Activated CD4-positive, alpha-beta T cell treated with anti-CD3 and anti-CD28 coated beads, Interleukin-10, Interleukin-2, amounts not matched to agents 100 ng/mL and 50 ng/mL, durations not matched to agents 16 hours and 8 hours (primary cell): ENCODE measurements at places on chromosomes 12 and 14.

DNA sequence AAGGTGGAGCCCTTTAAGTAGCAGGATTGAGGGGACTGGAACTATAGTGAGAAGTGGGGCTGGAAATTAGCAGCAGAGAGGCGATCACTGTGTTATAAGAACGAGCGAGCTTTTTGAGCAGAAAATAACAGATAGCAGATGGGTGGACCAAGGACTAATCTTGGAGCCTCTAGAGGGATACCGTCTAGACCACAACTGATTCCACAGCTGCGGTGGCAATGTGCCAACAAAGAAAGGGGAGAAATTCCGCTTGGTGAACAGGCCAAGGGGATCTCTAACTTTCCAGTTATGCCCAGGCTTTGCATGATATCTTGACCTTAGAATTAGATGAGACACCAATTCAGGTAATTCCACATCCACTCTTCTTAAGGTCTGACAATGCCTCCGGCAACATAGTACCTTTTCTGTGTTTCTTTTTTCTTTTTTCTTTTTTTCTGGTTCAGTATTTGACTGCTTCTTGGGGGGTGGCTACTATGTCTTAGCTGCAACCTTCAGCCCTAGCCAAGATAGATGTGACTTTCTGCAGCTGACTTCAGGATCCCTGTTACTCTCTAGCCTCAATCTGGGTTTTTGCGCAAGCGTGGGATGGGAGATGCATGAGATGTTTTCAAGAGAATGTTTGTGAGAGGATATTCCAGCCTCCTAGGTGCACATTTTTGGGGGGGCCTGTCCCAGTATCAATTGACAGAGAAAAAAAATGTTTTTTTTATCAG is 143.4 kb upstream of the CPSF6 start:
- DNase-seq = no peak

- DNase-seq = no peak
These were observed 136.0 kb downstream of the MSRB3 start for GRCh38 chr12:65414526-65414925.

- DNase-seq = peak; percentile 60
These were observed 109.1 kb upstream of the MAX start for GRCh38 chr14:65211341-65211987.

DNA sequence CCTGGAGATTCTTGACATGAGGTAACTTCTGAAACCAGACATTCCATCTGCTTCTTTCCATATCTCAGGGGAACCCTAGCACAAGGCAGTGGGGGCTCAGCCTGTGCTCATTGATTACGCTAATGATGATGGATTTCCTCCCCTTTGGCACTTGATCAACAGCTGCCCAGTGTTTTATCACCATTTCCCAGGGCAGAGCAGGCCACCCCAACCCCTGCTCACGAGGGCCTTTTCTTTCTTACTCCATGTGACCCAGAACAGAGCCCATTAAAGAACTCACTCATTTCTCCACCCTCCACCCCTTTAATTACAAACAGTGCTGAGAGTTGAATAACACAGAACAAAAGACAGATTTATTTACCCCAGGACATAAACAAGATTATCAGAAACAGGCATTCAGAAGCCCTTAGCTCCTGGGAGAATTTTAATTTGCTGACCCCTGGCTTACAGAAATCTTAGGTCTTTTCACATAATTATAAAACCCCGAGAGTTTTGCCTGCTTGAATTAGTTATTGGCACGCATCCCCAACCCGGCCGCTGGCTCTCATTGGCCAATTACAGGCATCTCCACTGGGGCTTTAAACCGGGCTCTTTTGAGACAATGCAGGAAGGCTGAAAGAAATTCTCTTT is 32.0 kb upstream of the CCDC60 start:
- no peak for DNase-seq

DNA sequence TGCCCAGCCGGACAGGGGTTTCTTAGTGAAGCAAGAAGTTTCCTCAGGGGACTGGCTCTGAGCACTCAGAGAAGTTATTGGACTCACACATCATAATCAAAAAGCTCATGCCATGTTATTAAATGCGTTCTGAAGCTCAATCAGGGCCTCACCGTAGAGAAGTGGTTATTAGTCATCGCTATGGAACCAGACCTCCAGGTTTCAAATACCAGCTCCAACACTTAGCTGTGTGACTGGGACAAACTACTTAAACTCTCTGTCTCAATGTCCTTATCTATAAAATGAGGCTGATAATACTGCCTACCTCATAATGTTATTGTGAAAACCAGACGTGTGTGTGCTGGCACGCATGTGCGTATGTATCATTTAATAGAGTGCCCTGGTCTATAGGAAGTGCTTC is 7.3 kb downstream of the STAT6 start:
- no peak for DNase-seq

DNA sequence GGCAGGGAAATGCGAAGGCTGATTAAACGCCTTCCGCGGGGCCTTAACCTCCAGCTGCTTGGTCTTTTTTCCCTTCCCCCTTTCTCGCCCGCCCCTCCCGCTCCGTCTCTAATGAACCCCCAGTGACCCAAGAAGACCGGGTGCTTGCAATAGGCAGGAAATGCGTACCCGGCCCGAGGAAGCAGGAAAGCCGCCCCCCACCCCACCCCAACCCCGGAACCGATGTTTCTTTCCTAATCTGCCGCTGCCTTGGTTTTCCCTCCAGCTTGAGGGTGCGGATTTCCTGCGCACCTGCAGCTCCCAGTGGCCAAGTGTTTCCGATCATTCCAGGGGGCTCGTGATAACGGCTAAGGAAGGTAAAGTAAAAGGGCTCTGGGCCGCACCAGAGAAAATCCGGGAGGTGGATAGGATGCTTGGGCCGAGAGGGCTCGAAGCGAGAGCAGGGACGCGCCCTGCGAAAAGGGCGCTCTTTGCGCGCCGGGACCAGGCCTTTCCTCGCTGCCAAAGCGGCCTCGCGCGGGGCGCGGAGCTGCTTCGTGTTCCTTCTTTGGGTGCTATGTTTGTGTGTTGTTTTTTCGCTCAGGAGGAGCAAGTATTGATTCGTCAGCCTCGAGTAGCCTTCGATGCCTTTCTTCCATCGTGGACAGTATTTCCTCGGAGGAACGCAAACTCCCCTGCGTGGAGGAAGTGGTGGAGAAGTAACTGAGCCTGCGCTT is 983 bp downstream of the MYF6 start:
- no peak for DNase-seq

GRCh38 chr12:111197376-111197944 is 171.4 kb downstream of the PHETA1 start:
- no peak for DNase-seq

- peak; percentile 46 for DNase-seq
These were observed 304.1 kb upstream of the SSTR1 start for GRCh38 chr14:37903343-37904191.

GRCh38 chr12:85363382-85364190 is 83.6 kb downstream of the ALX1 start:
- no peak for DNase-seq

GRCh38 chr14:50786751-50787464 is 44.1 kb downstream of the NIN start:
- peak; percentile 36 for DNase-seq

DNA sequence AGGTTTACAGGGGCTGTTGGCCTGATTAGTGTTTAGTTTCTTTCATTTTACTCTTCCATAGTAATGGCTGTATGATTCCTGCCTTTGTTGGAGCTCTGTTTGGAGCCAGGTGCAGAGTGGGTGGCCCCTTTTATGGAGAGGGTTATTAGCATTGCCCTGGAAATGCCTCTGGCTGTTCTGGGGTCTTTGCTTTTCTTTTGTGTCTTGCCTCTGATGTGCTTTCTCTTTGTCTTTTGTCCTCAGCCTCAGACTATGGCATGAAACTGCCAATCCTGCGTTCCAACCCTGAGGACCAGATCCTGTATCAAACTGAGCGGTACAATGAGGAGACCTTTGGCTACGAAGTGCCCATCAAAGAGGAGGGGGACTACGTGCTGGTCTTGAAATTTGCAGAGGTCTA is 6.9 kb downstream of the MLEC start:
- DNase-seq = no peak

GRCh38 chr14:106564058-106564643 is 1037.8 kb downstream of the TMEM121 start:
- peak; percentile 79 for DNase-seq

- no peak for DNase-seq
These were observed 193.3 kb downstream of the RAD51B start for GRCh38 chr14:68012871-68013270.
